ENCODE measurements at places on chromosomes 1 and 21.
A peak's percentile ranks its signal among the peaks of the same experiment; 100 is the strongest.

DNA sequence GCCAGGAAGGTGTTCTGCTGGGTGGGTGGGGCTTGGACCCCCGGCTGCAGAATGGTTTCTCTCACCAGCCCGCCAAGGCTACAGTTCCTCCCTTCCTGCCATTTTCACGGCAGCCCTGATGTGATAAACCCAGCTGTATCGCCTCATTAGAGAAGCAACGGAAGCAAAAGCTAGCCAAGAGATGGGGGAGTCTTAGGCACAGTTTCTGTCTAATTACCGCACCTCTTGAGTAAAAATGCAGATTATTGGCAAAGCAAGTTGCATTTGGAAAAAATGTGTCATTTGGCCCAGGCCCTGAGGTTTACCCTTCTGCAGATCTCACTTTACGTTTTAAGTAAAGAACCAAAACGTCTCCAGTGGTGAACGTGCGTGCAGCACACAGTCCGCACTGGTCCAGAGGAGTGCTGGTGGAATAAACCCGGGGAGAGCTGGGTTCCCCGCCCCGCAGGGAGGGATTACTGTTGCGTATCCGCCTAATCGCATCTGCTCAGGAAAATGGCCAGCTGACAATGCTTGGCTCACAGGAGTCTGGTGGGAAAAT lies 109.9 kb downstream of the GALNT2 start:
- H3K27me3 ChIP-seq, result no peaks in the 10 kb centered on the region
- H3K27ac ChIP-seq, result peak overlapping the region; percentile 28
- DNase-seq, result no peak
- no peak overlapping the region for H3K4me3 ChIP-seq

DNA sequence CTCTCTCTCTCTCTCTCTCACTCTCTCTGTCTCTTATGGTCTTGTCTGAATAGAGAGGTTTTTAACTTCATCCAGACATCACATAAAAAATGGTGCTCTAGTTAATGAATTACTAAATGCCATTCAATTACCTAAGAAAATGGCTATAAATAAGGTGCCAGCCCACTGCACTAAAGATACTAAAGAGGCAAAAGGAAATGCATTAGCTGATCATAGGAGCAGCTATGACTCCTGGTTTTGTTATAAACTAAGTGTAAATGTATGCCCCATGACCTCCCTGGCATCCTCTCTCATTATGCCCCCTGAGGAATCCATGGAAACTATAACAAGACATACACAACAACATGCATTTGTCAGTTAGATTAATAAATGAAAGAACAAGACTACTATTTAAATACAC lies 57.5 kb upstream of the PDC start:
- no peaks in the 10 kb centered on the region for H3K36me3 ChIP-seq
- no peak overlapping the region for H3K4me3 ChIP-seq
- H3K27ac ChIP-seq, result no peak overlapping the region
- H3K4me1 ChIP-seq, result peaks cover 4% of the 10 kb centered on the region

GRCh38 chr1:30984165-30984889 lies 75.8 kb upstream of the SDC3 start:
- H3K4me3 ChIP-seq, result no peak overlapping the region
- DNase-seq, result no peak
- peaks cover 42% of the 10 kb centered on the region for H3K4me1 ChIP-seq

GRCh38 chr21:43881283-43881682 lies 16.3 kb downstream of the AGPAT3 start:
- peak; percentile 38 for DNase-seq
- peaks cover 16% of the 10 kb centered on the region for H3K36me3 ChIP-seq
- H3K4me1 ChIP-seq, result peaks cover 61% of the 10 kb centered on the region
- H3K27me3 ChIP-seq, result no peaks in the 10 kb centered on the region
- no peak overlapping the region for H3K27ac ChIP-seq

DNA sequence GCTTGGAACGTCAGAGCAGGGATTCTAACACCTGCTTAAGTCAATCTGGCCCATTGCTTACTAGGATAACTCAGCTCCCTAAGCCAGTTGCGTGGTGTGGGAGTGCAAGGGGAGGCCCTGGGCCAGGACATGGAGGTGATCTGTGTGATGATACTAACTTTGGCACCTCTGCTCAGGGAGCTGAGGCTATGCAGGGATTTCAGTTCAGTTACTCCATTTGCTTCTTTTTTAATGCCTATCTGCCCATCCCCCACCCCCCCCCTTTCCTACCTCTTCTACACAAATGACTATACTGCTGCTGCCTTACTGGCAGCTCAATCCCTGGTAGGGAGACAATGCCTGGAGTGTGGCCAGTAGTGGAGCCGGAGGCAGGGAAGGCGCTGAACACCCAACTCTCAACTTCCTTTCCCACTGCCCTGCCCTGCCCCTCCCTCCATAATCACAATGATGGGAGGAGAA lies 19.5 kb downstream of the INKA2 start:
- H3K4me3 ChIP-seq, result no peak overlapping the region
- peaks cover 11% of the 10 kb centered on the region for H3K36me3 ChIP-seq
- no peak for DNase-seq
- H3K27me3 ChIP-seq, result no peaks in the 10 kb centered on the region

GRCh38 chr1:232615306-232615800 lies 14.6 kb downstream of the SIPA1L2 start:
- no peak for DNase-seq
- H3K27me3 ChIP-seq, result peaks cover 2% of the 10 kb centered on the region
- H3K4me1 ChIP-seq, result peaks cover 3% of the 10 kb centered on the region
- H3K4me3 ChIP-seq, result no peak overlapping the region
- no peak overlapping the region for H3K27ac ChIP-seq

GRCh38 chr1:178689769-178690168 lies 35.3 kb upstream of the RALGPS2 start:
- no peak overlapping the region for H3K27ac ChIP-seq
- no peak for DNase-seq
- H3K4me1 ChIP-seq, result peaks cover under 1% of the 10 kb centered on the region

DNA sequence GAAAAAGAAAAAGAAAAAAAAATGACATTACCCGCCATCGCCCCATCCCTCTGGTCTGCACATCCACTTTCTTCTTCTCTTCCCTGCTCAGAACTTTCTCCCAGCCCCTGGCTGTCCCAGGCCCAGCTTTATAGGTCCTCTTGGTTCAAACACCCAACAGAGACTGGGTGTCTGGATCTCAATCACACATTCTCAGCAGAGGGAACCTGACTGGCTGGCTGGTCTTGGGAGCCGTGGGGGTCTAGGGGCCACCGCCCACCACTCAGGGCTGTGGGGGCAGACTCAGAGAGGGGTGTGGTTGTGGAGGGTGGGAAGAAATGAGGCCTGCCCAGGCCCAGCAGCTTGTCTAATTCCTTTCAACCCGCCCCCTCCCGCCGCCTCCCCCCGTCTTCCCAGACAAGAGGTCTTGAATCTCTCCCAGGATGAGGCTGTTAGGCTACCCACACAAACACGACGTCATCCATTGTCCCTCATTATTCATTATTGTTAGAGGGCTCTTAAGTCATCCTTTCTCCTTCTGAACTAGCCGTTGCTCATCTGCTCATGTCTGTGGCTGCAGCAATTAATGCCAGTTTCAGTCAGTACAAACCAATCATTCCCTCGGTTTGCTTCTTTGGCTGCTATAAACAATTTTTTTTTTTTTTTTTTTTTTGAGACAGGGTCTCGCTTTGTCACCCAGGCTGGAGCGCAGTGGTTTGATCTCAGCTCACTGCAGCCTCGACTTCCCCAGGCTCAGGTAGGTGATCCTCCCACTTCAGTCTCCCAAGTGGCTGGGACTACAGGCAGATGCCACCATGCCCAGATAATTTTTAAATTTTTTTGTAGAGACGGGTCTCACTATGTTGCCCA lies 40.6 kb upstream of the CLIC4 start:
- H3K4me1 ChIP-seq, result peaks cover 12% of the 10 kb centered on the region
- no peak for DNase-seq
- peaks cover 3% of the 10 kb centered on the region for H3K27me3 ChIP-seq
- H3K4me3 ChIP-seq, result no peak overlapping the region

GRCh38 chr1:55216096-55216495 lies 932 bp upstream of the USP24 start:
- peak overlapping the region; percentile 99 for H3K27ac ChIP-seq
- peak overlapping the region; percentile 91 for H3K4me3 ChIP-seq
- H3K27me3 ChIP-seq, result peaks cover 2% of the 10 kb centered on the region
- H3K36me3 ChIP-seq, result peaks cover 12% of the 10 kb centered on the region
- peaks cover 54% of the 10 kb centered on the region for H3K4me1 ChIP-seq

GRCh38 chr1:107434361-107434693 lies 293.5 kb downstream of the NTNG1 start:
- no peaks in the 10 kb centered on the region for H3K27me3 ChIP-seq
- H3K4me3 ChIP-seq, result no peak overlapping the region
- H3K27ac ChIP-seq, result no peak overlapping the region
- H3K4me1 ChIP-seq, result no peaks in the 10 kb centered on the region
- no peak for DNase-seq

DNA sequence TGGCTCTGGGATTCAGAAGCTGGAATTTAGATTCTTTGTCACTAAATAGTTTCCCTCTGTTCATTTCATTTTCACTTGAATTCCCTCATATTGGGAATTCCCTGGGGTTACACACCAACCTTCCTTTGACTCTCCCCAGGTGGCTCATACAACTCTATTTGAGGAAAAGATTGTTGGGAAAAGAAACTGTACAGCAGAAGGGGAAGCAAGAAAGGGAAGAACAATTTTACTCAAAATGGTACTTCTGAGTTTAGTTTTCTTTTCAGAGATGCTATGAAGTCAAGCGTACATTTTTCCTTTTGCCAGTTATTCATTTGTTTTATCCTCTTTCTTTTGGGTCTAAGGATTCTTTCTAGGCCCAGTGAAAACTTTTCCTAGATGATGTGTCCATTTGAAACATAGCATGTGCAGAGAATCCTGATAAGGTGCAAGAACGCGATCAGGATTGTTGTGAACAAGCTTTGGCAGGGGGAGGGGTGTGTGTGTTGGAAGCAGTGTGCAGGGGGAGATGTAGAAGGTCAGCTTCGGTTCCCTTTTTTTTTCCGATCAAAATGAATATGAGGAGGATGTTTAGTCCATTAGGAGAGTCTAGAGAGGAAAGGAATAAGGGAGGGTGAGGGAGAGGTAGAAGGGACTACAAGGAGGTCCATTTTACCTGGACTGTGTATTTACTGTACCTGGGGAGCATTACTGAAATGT lies 26.8 kb upstream of the CD1D start:
- H3K27ac ChIP-seq, result no peak overlapping the region
- peaks cover 21% of the 10 kb centered on the region for H3K4me1 ChIP-seq
- H3K36me3 ChIP-seq, result peaks cover 1% of the 10 kb centered on the region
- H3K27me3 ChIP-seq, result peaks cover 4% of the 10 kb centered on the region

GRCh38 chr1:170678027-170678600 lies 14.2 kb downstream of the PRRX1 start:
- no peaks in the 10 kb centered on the region for H3K36me3 ChIP-seq
- H3K27ac ChIP-seq, result no peak overlapping the region
- no peak for DNase-seq
- no peak overlapping the region for H3K4me3 ChIP-seq

DNA sequence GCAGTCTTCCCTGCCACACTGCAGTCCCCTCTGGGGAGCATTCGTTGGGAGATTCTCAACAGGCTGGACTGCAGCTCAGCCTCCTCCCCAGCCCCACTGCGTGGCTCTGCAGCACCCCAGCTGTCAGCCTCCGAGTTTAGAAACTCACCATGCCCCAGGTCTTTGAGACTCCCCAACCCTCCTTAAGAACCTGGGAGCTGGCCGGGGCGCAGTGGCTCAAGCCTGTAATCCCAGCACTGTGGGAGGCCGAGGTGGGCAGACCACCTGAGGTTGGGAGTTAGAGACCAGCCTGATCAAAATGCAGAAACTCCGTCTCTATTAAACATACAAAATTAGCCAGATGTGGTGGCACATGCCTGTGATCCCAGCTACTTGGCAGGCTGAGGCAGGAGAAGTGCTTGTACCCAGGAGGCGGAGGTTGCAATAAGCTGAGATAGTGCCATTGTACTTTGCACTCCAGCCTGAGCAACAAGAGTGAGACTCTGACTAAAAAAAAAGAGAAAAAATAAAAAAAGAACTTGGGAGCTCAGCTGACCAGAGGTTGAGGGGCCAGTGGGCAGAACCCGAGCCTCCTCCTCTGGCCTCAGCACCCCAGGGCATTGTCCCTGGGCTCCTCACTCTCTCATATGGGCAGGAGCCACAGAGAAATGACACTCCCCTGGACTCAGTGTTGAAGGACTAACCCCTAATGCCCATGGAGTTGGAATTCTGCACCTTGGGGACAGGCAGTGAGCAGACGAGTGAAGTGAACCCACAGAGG lies 5.6 kb downstream of the OLIG2 start:
- no peak for DNase-seq
- H3K4me3 ChIP-seq, result no peak overlapping the region
- no peaks in the 10 kb centered on the region for H3K36me3 ChIP-seq
- H3K27me3 ChIP-seq, result peaks cover 59% of the 10 kb centered on the region

- no peaks in the 10 kb centered on the region for H3K4me1 ChIP-seq
- H3K27ac ChIP-seq, result no peak overlapping the region
- H3K36me3 ChIP-seq, result no peaks in the 10 kb centered on the region
- no peaks in the 10 kb centered on the region for H3K27me3 ChIP-seq
Measured at GRCh38 chr1:199205740-199206441, 567.1 kb downstream of the PTPRC start.

DNA sequence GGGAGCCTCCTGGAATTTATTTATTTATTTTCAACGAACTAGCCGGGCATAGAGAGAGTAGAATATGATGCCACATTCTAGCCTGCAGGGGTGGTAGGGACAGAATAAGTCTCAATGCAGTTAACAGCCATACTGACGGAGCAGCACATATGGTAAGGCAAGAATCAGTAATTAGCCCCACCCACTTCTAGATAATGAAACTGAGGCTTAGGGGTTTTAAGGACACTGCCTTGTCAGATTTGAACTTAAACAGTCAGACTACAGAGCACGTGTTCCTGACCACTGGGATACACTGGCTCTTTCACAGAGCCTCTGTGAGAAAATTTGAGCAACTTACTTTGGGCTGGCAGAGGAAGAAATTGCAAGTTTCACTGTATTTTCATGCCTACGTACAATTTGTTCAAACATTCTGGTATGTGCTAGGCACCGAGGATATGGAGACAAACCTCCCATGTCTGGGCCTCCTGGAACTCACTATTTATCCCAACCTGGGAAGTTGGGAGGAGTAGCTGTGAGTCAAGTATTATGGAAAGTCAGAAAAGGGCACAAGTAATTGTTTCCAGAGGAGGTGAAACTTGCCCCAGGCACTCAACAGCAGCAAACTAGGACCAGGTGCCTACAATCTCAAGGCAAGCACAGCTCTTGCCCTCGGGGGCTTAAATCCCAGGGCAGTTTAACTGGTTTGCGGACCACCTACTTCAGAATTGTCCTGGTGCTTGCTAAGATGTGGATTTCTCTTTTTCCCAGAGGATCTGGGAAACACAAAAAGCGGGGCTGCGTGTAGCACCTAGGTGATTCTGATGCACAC lies 1.6 kb upstream of the CLIC4 start:
- H3K27me3 ChIP-seq, result peaks cover 7% of the 10 kb centered on the region
- H3K36me3 ChIP-seq, result peaks cover 1% of the 10 kb centered on the region
- DNase-seq, result no peak
- H3K4me3 ChIP-seq, result peak overlapping the region; percentile 55
- H3K27ac ChIP-seq, result peak overlapping the region; percentile 47
- H3K4me1 ChIP-seq, result peaks cover 57% of the 10 kb centered on the region

- DNase-seq, result no peak
- no peaks in the 10 kb centered on the region for H3K36me3 ChIP-seq
- no peaks in the 10 kb centered on the region for H3K27me3 ChIP-seq
- H3K27ac ChIP-seq, result no peak overlapping the region
Measured at GRCh38 chr1:117284399-117285215, 73.9 kb upstream of the VTCN1 start.

- H3K4me1 ChIP-seq, result no peaks in the 10 kb centered on the region
- no peaks in the 10 kb centered on the region for H3K36me3 ChIP-seq
- no peak overlapping the region for H3K4me3 ChIP-seq
- peaks cover 2% of the 10 kb centered on the region for H3K27me3 ChIP-seq
Measured at GRCh38 chr1:222127096-222127495, 385.2 kb upstream of the DUSP10 start.

Data from activated naive CD8-positive, alpha-beta T cell treated with anti-CD3 and anti-CD28 coated beads, Interleukin-2, amount 50 U/mL, for 24 hours (primary cell).